ENCODE measurements at places on chromosomes 3 and 15. TPM values are rescaled to one million over a fixed set of nuclear protein-coding genes. Genes with fewer than 3 reads are reported as not detected.

- no peak for DNase-seq
Measured at GRCh38 chr3:66567077-66567476, 66.3 kb upstream of the LRIG1 start.

DNA sequence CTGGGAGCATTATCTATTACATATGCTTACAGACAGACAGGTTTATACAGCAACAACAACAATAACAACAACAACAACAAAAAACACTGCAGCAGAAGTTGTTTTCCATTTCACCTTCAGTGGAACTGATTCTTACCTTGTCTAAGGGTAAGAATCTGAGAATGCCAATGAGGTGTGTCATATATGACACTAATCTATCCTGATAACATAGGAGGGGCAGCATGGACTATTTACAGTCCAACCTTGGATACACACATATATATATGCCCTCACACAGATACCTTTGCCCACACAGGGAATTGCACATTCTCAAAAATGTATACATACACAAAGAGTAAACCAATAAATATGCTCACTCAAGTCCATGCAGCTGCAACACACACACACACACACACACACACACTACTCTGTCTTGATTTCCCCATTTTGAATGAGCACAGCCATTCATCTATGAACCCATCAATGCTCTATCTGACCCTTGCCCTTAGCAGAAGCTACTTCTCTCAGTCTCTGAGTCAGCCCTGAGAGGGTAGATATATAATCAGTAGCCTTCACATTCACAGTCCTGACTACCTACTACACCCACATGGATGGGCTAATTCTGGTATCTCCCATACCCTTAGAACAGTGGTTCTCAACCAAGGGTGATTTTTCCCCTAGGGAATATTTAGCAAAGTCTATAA, 9.7 kb upstream of the TRANK1 start:
- DNase-seq, result no peak

DNA sequence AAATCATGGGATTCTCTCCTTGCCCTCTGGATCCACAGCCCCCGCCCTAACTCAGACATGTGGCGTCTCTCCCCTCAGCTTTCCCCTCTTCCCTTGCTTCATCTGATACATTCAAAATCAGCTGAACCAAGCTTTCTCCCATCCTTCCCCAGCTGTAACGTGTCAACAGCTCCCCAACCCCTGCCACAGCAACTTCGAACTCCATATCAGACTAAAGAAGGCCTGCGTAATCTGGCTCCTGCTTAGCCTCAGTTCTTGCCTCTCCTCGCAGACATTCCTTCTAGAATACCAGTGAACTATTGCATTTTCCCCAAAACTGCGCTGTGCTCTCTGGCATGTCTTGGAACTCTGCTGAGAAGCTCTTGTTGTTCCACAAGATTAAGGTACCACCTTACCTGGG, 18.3 kb downstream of the B4GALT4 start:
- no peak for DNase-seq

Gene ZBTB47
- total RNA-seq, result 35.8 TPM

- DNase-seq, result no peak
Measured at GRCh38 chr3:120064641-120065040, 29.6 kb downstream of the GSK3B start.

- no peak for DNase-seq
Measured at GRCh38 chr3:88283242-88283592, 133.5 kb downstream of the C3orf38 start.

GRCh38 chr3:120802916-120803315, 60.4 kb downstream of the GTF2E1 start:
- DNase-seq, result no peak

DNA sequence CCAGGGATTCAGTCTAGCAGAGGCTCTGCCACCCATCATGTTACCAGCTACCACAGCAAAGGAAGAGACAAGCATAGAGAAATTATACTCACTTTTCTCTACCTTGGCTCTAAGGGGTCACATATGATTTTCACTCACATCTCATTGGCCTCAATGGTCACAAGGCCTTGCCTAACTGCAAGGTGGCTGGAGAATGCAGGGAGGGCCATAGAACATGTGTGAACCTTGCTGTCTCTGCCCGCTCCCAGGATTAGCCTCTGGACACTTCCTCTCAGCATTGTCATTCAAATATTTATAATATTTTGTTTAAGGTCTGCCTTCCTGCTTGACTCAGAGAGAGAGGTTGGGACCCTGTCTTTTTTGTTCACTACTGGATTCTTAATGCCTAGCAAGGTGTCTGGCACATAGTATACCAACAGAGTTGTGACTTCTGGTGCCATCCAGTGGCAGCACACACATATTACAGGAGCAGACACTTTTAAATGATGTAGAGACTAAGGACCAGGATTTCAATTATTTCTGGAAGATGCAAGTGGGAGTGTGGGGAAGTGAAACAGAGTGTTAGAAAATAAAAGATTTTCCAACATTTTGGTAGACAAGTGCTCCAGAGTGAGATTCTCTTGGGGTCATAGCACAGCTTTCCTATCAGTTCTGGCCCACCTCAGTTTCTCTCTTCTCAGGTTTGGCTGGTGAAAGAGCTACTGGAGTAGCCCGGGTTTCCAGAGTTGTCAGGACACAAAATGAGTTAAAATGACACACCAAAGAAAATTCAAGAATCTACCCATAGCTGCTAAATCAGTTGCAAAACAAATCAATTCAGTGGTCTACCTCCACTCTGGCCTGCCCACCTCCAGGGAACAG, 119.0 kb upstream of the RASGRP1 start:
- DNase-seq, result peak; percentile 50

DNA sequence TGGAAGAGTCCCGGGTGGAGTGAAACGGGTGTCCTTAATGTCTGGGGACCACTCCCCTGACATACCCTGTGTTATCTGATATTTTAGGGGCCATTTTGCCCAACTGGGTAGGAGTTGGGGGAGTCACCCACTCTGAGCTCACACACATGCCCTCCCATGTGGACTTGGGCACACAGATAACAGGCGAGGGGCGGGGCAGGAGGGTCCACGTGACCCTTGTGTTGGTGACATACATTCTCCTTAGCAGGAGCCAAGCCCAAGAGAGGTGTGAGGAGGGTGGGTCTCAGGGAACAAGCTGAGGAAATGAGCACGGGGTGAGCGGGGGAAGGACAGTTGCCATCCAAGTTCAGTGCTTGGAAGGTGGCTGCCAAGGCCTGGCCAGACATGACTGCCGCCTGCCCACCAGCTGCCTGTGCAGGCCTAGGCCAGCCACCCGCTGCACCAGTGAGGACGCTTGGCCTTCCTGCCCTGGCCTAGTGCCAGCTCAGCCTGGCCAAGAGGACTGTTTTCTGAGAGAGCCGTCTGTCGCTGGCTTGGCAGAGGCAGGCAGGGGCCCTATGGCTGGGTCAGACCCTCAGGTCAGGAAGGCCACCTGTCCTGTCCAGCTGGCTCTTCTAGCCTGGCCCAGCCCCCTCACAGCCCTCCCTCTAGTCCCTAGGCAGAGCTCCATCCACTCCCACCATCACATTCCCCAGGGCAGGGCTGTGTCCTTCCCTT, 31.3 kb upstream of the TMEM115 start:
- peak; percentile 32 for DNase-seq

GRCh38 chr15:57282686-57283085, 93.6 kb upstream of the CGNL1 start:
- no peak for DNase-seq

DNA sequence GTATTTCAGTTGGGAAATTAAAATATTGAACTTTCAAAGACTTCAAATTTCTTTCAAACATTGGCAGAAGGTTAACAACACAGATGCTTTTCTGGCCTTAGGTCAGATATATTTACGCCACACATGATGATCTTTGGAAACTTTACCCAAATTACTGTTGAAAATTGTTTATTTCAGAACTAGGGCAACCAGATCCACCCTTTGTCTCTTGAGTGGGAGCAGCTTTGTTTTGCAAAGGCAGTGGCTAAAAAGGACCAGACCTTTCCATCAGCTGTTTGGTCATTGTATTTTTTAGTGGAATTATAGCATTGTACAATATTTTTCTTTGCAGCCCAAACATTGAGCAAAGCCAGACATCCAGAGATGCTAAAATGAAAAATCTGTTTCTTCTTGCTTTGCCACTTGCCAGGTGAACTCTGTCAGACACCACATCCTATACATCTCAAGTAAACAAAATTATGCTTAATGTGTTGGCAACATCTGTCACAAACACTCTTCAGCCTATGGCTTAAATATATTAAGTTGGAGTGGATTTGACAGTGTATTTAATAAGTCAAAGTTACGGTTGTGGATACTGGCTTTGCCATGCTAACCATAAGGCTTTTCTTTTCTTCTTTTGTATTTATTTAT, 651.9 kb downstream of the RBMS3 start:
- no peak for DNase-seq

Gene ATP13A5
- 0.66 TPM for total RNA-seq

GRCh38 chr15:31102039-31102321, 455 bp upstream of the TRPM1 start:
- no peak for DNase-seq

DNA sequence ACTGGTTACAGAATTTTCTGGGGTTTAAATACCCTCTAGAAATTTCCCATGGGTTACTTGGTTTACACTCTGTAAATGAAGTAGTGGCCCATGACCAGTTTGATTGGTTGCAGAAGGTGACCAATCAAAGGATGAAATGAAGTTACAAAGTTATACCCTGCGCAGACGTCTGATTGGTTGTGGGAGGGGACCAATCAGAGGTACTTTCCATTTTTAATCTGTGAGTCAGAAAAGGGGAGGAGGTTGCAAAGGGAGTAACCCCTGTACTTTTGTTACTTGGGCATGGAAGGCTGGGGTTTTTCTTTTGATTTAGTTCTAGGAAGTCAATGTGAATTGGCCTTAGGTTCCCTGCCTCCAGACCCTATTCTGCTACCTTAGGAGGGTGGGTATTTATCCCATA, 18.7 kb upstream of the APH1B start:
- DNase-seq, result no peak

Gene MASP1
- total RNA-seq, result 2.3 TPM

- no peak for DNase-seq
Measured at GRCh38 chr3:60363817-60364216, 887.4 kb downstream of the FHIT start.

GRCh38 chr3:18556503-18557135, 131.5 kb upstream of the SATB1 start:
- DNase-seq, result no peak

- DNase-seq, result no peak
Measured at GRCh38 chr15:27410996-27411605, 440.1 kb downstream of the GABRG3 start.

DNA sequence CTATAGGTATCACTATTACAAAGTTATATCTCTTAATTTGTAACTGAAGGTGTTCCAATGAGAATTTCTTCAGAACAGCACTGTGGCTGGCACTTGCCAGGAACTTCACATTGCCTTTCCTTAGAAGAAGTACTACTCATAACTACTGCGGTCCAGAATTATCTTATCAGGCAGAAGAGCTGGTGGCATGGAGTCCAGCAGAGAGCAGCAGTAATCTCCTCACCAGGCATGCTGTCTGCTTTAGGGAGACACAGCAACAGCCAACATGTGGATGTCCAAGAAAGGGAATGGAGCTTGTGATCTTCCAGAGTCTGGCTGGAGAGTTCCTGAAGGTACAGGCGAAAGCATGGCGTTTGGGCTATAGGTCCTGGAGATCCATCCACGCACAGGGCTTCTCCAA, 919.7 kb upstream of the NR2F2 start:
- DNase-seq, result no peak

DNA sequence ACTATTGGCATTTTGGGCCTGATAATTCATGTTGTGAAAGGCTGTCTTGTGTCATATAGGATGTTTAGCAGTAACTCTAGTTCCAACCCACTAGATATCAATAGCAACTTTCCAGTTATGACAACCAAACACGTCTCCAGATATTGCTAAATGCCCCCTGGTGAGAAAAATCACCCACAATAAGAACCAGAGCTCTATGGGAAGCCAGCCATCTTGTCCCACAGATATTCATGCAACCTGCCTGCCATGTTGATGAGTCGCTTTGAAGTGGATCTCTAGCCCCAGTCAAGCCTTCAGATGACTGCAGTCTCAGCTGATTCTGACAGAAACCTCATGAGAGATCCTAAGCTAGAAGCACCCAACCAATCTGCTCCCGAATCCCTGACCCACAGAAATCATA, 5.6 kb upstream of the TNIK start:
- DNase-seq, result no peak
